ENCODE measurements at places on chromosomes 5 and 9.
A peak's percentile ranks its signal among the peaks of the same experiment; 100 is the strongest.

GRCh38 chr9:137045294-137046087 lies 486 bp downstream of the NPDC1 start:
- no peak overlapping the region for H3K27ac ChIP-seq
- no peaks in the 10 kb centered on the region for H3K36me3 ChIP-seq
- peaks cover 65% of the 10 kb centered on the region for H3K27me3 ChIP-seq
- no peak for DNase-seq
- no peak overlapping the region for H3K4me3 ChIP-seq

GRCh38 chr9:106773750-106774149 lies 89.2 kb upstream of the ZNF462 start:
- no peaks in the 10 kb centered on the region for H3K36me3 ChIP-seq
- H3K27me3 ChIP-seq = no peaks in the 10 kb centered on the region
- no peak for DNase-seq
- H3K4me1 ChIP-seq = peaks cover 14% of the 10 kb centered on the region

GRCh38 chr9:89012294-89013042 lies 21.2 kb downstream of the S1PR3 start:
- no peak overlapping the region for H3K4me3 ChIP-seq
- H3K36me3 ChIP-seq = no peaks in the 10 kb centered on the region
- H3K4me1 ChIP-seq = no peaks in the 10 kb centered on the region
- H3K27ac ChIP-seq = no peak overlapping the region
- H3K27me3 ChIP-seq = no peaks in the 10 kb centered on the region

GRCh38 chr9:125426926-125427325 lies 165.3 kb downstream of the GAPVD1 start:
- no peak overlapping the region for H3K27ac ChIP-seq
- H3K36me3 ChIP-seq = no peaks in the 10 kb centered on the region
- no peak overlapping the region for H3K4me3 ChIP-seq

GRCh38 chr9:112844771-112845542 lies 45.7 kb downstream of the SLC46A2 start:
- DNase-seq = peak; percentile 65
- no peaks in the 10 kb centered on the region for H3K36me3 ChIP-seq
- H3K4me3 ChIP-seq = no peak overlapping the region
- H3K27ac ChIP-seq = 0 out of 2 replicates have a peak overlapping the region, but pooled peaks have one; percentile 24
- H3K4me1 ChIP-seq = 0 out of 2 replicates have a peak, but pooled peaks cover 3% of the 10 kb centered on the region

DNA sequence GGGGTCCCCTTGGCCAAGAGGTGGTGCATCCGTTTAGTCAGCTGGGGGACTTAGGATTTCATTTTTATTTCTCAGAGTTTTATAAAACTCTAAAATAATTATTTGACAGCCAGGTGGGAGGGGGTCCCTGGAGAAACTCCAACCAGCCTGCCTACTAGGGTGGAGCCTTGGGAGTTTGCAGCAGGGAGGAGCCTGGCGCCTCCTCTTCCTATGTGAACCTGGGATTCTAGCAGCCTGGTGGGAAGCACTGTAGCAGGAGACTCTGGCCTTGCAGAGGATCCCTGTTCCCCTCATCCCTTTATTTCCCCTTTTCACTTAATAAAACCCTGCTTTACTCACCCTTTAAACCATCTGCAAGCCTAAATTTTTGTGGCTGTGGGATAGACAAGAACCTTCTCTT lies 50.8 kb downstream of the FXN start:
- DNase-seq = no peak
- H3K4me3 ChIP-seq = no peak overlapping the region
- no peaks in the 10 kb centered on the region for H3K36me3 ChIP-seq
- no peaks in the 10 kb centered on the region for H3K4me1 ChIP-seq
- H3K27me3 ChIP-seq = no peaks in the 10 kb centered on the region
- no peak overlapping the region for H3K27ac ChIP-seq

GRCh38 chr5:1005249-1005851 lies 3.3 kb upstream of the NKD2 start:
- peak overlapping the region; percentile 40 for H3K4me3 ChIP-seq
- peaks cover 66% of the 10 kb centered on the region for H3K27me3 ChIP-seq
- peaks cover 23% of the 10 kb centered on the region for H3K4me1 ChIP-seq
- no peaks in the 10 kb centered on the region for H3K36me3 ChIP-seq

DNA sequence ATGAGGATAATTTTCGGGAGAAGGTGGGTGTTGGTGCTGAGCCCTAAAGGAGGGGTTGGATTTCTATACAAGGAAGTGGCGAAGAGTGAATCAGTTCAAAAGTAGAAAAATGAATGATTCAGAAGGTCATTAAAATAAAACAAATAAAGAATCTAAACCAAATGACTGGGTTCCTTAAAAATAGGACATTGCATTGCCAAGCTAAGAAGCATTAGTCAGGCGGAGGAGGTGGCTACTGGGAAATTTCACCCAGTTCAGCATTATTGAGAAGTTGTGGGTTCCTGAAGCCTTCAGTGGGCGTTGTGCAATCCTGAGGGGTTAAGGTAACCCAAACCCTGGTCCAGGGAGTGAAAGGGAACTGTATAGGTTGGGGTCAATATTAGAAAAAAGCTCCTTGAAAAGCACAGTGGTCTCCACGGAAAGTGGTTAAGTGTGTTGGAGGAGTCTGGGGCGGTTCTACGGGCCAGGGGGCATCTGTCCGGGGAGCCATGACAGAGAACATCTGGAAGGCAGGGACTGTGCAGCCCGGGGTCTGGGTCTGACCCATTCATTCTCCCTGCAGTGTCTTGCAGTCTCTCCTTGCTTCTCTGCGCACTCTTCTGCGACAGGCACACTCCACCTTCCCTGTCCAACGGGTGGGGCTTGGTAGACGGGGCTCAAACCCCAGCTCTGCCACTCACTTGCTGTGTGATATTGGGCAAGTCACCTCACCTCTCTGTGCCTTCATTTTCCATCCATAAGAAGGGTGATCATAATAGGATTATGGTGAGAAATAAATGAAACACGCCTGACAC lies 27.6 kb upstream of the DUSP1 start:
- H3K27ac ChIP-seq = peak overlapping the region; percentile 88
- peaks cover 91% of the 10 kb centered on the region for H3K4me1 ChIP-seq
- H3K36me3 ChIP-seq = no peaks in the 10 kb centered on the region
- DNase-seq = peak; percentile 87
- no peaks in the 10 kb centered on the region for H3K27me3 ChIP-seq

DNA sequence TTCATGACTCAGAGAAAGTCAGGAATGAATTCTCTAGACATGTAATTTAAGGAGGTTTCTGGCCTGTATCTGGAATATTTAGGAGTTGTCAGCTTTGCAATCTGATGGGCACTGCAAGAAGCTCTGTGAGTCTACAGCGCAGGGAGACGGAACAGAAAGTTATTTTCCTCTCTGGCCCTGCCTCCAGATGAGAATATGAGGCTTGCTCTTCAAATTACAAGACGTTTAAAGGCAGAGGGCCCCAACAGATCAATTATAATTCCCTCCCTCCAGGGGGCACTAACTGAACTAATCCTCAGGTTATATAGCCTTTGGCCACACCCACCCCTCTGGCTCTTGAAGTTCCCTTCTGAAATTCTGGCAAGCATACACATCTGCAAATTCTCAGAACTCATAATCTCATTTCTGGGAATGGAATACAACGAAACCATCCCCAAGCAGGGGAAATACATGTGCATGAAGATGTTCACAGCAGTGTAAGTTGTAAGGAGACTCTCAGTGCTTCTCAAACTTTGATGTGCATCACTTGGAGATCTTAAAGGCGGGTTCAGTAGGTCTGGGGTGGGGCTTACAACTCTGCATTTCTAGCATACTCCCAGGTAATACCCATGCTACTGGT lies 307.6 kb downstream of the CWC27 start:
- no peaks in the 10 kb centered on the region for H3K36me3 ChIP-seq
- H3K4me3 ChIP-seq = no peak overlapping the region
- peak; percentile 15 for DNase-seq
- H3K27me3 ChIP-seq = no peaks in the 10 kb centered on the region
- H3K4me1 ChIP-seq = 0 out of 2 replicates have a peak, but pooled peaks cover 3% of the 10 kb centered on the region
- H3K27ac ChIP-seq = no peak overlapping the region

GRCh38 chr5:18745988-18746615 lies 1111.8 kb downstream of the TAF11L14 start:
- peak overlapping the region; percentile 57 for H3K27ac ChIP-seq
- H3K27me3 ChIP-seq = no peaks in the 10 kb centered on the region
- peak; percentile 54 for DNase-seq
- H3K4me1 ChIP-seq = peaks cover 12% of the 10 kb centered on the region

GRCh38 chr5:176413255-176413565 lies 3.1 kb downstream of the CLTB start:
- H3K36me3 ChIP-seq = peaks cover 28% of the 10 kb centered on the region
- no peak overlapping the region for H3K27ac ChIP-seq
- no peaks in the 10 kb centered on the region for H3K27me3 ChIP-seq
- DNase-seq = no peak
- H3K4me3 ChIP-seq = no peak overlapping the region

DNA sequence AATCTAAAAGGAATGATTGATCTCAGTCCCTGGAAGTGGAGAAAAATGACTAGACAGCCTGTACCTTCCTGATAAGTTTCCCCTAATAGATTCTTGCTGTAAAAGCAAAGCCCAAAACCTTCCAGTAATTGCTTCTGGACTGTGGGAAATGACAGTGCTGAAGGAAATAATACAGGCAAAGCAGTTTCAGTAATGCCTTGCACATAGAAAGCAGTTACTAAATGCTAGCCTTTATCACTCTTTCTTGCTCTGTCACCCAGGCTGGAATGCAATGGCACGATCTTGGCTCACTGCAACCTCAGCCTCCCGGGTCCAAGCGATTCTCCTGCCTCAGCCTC lies 50.3 kb downstream of the MAP1B start:
- H3K4me3 ChIP-seq = no peak overlapping the region
- DNase-seq = no peak
- H3K4me1 ChIP-seq = peaks cover 76% of the 10 kb centered on the region
- no peaks in the 10 kb centered on the region for H3K27me3 ChIP-seq
- H3K27ac ChIP-seq = no peak overlapping the region
- H3K36me3 ChIP-seq = peaks cover 63% of the 10 kb centered on the region

DNA sequence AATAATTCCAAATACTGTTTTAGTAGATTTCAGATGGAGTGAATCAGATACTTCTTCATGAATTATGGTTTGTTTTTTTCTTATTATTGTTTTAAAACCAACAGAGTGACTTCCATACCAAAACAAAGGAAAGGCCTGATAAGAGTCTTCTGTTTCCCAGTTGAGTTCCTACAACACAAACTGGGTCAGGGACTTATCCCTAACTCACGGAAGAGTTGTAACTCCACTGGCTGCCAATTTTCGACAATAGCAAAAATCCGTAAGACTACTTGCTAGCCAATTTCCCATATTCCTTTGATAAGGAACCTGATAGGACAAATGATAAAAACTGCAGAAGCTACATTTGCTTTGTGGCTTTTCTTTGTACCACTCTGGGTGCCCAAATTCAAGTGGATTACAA lies 219.2 kb downstream of the AP3B1 start:
- H3K4me3 ChIP-seq = no peak overlapping the region
- H3K4me1 ChIP-seq = peaks cover 9% of the 10 kb centered on the region
- DNase-seq = no peak
- H3K27ac ChIP-seq = no peak overlapping the region
- H3K27me3 ChIP-seq = no peaks in the 10 kb centered on the region
- H3K36me3 ChIP-seq = no peaks in the 10 kb centered on the region

GRCh38 chr5:16976625-16977008 lies 40.5 kb upstream of the MYO10 start:
- H3K27ac ChIP-seq = no peak overlapping the region
- peaks cover 26% of the 10 kb centered on the region for H3K4me1 ChIP-seq
- H3K36me3 ChIP-seq = no peaks in the 10 kb centered on the region
- no peak for DNase-seq
- H3K4me3 ChIP-seq = no peak overlapping the region

- no peaks in the 10 kb centered on the region for H3K4me1 ChIP-seq
- no peak overlapping the region for H3K4me3 ChIP-seq
- no peak overlapping the region for H3K27ac ChIP-seq
- H3K27me3 ChIP-seq = no peaks in the 10 kb centered on the region
Measured at GRCh38 chr5:42026446-42026845, 101.4 kb downstream of the FBXO4 start.

DNA sequence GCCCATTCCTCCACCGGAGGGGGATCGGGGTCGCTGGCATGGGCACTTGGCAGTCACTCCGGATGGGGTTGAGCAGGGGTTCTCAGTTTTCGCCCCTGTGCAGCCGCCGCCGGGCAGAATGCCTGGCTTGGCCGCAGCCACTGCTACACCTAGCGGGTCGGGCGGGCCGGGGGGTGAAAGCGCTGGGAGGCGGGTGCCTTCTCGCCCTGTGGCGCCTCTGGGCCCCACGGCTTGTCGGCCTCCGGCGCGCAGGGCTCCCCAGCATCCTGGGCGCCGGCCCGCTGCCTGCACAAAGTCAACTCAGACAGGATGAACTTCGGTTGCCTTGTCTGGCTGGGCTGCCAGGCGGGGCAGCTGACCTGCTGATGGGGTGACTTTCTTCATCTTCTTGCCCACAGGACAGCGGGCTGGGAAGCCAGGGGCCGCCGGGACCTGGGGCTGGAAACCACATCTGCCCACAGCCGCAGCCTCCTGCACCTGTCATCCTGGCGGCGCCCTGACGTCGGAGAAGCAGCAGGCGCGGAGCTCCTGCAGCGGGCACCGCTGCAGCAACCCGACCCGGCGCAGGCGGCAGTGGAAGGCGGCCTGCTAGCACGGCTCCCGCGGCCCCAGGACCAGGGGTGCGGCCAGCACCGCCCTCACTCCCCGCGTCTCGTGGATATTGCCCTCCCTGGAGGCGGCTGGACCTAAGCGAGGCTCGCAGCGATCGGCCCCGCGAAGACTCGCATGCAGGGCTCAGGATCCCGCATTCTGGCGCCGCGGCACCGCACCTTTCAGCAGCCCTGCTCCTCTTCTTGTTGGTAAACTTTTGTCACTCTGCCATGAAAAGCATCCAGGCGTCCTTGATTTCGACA lies 1.3 kb upstream of the ANKRD18A start:
- peaks cover 5% of the 10 kb centered on the region for H3K4me1 ChIP-seq
- no peak overlapping the region for H3K27ac ChIP-seq
- H3K36me3 ChIP-seq = no peaks in the 10 kb centered on the region
- peaks cover 16% of the 10 kb centered on the region for H3K27me3 ChIP-seq
- H3K4me3 ChIP-seq = no peak overlapping the region

DNA sequence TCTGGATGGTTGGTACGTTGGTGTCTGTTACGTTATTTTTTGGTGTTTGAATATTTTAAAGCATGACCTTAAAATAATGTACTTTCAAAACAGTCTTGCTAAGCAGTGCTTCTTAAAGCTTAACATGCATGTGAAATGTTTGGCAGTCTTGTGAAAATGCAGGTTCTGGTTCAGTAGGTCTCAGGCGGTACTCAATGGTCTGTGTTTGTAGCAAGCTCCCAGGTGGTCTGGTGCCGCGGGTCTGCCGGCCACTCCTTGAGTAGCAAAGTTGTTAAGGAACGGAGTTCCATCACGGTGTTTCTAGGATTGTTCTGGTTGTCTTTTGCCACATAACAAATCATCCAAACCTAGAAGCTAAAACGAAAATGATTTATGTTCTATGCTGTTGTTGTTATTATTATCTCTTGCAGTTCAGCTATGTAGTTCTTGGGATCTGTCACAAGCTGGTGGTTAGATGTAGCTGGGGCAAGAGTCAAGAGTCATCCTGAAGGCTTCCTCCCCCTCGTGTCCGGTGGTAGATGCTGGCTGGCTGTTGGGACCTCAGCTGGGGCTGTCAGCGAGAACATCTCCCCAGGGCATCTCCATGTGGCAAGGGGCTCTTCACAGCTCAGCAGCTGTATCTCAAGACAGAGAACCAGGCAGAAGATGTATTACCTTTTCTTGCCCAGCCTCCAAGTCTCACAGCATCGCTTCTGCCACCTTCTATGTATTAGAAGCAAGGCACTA lies 186.8 kb downstream of the PALM2AKAP2 start:
- no peak overlapping the region for H3K4me3 ChIP-seq
- H3K27me3 ChIP-seq = no peaks in the 10 kb centered on the region
- peaks cover 10% of the 10 kb centered on the region for H3K4me1 ChIP-seq
- no peak overlapping the region for H3K27ac ChIP-seq
